ENCODE measurements at places on chromosomes 5 and 9. TPM values are rescaled to one million over a fixed set of nuclear protein-coding genes. Genes with fewer than 3 reads are reported as not detected.
A peak's percentile ranks its signal among the peaks of the same experiment; 100 is the strongest.

GRCh38 chr9:93820667-93821306, 134.4 kb downstream of the BARX1 start:
- DNase-seq: no peak

Gene CMYA5
- total RNA-seq: 0.06 TPM

DNA sequence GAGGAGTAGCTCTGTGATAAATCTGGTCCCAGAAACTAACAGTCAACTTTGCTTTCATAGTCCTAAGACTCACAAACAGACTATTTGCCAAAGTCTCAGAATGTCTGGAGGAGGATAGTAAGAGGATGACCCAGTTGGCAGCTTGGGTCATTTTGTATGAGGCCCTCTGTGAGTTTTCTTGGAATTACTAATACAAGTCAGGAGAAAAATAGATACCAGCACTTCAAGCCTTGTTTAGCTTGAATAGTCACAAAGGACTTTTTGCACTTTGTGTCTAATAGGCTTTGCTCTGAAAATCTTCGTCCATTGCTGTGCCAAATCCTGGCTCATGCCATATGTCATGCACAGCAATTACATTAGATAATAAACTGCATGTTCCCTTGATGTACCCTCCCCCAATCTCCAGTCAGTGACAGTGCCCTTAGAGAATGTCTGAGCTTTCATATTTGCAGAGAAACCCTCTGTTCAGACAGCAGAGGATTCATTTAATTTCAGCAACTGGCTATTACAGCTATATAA, 612.8 kb downstream of the CSNK1G3 start:
- DNase-seq: no peak

DNA sequence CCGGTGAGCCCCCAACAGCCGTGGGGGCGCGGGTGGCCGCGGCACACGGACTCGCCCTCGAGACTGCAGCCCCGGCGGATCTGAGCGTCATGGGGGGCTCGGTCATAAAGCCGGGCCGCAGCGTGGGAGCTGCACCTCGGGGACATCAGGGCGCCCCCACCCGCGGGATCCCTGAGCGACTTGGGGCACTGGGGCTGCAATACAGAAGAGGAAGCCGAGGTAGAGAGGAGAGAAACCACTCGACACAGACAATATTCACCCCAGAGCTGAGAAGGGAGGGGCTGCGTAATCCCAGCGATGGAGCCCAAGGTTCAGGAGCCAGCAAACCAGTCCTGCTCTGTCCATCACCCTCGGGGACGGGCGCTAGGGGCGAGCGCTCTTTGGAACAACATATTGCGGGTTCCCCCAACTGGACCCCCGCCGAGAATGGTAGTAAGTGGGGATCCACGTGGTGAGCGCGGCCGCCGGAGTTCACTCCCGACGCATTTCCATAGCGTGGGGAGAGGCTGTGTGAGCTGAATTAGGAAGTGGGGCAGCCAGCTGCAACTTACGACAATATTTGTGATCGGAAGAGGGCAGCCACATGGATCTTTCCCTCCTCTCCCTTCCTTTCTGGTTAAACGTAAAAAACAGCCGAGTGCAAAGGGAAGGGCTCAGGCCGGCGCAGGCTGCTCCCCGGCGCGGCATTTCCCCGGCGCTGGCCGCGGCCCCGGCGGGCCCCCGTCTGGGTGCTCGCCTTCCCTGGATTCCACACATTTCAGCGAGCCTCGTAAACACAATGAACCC, 9.9 kb downstream of the PTCH1 start:
- DNase-seq: no peak

Gene CTXN3
- total RNA-seq: not detected

Gene OMD
- total RNA-seq: not detected

GRCh38 chr5:90366948-90367347, 42.6 kb downstream of the CETN3 start:
- DNase-seq: no peak

- DNase-seq: no peak
Measured at GRCh38 chr5:44318883-44319282, 70.3 kb downstream of the FGF10 start.

DNA sequence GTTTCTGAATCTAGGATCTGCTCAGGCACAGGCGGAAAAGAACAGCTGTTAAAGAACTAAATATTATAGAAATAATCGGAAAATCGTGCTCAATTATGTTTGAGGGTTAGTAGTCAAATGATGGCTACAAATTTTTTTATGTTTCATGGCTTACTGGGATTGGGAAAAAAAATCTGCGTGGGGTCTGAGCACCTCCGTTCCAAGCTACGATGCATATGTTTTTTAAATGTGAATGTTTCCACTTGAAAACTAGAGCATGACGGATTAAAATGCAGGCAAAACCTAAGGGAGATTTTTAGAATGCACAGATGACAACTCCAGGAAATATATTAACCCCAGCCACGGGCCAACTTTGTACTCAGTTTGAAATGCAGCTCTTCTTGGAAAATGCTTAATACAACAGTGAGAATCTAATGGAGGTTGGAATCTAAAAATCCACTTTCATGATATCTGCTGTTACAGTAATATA, 5.3 kb downstream of the OTP start:
- no peak for DNase-seq

Gene MYOT
- total RNA-seq: not detected

DNA sequence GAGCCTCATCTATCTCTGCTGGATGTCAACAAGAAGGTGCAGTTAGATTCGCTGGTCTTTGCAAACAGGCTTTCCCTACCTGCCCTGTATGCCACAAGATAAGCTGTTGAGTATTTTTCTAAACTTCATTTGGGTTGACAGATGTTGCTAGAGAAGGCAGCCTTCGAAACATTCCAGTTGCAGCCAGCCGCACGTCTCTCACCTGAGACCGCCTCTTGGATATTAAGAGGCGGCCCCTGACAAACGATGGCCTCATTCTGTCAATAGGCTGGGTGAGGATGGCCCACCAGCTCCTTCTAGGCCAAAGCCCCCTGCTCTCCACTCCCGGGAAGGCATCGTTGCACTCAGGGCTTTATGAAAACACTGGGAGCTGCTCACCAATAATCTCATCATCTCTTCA, 181.6 kb downstream of the DAB2IP start:
- DNase-seq: no peak

Gene NPM1
- 685 TPM for total RNA-seq

Gene HBEGF
- 59.6 TPM for total RNA-seq

DNA sequence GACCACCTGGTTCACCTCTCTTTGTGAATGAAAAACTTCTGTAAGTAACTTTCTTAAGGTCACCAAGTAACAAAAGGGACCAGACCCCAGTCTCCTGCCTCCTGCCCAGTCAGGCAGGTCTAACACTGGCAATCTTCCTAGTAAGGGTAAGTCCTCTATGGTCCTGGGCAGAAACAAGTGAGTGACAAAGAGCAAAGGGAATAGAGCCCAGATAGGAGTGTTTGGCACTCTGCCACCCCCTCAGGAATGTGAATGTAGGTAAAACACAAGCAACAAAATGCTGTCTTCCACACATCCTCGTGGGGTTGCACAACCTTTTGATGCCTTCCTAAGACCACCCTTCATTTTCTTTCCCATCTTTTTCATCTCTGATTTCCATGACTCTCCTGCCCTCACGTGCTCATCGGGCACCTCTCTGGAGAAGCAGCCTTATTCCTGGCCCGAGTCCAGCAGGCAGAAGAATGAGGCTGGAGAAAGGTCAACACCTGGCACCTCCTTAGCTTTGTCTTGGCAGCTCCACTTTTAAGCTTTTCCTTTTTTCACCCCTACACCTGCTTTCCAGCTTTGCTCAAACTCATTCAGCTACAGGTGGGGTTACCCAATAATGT, 90.2 kb upstream of the LHFPL2 start:
- DNase-seq: no peak

Gene OR2K2
- not detected for total RNA-seq

DNA sequence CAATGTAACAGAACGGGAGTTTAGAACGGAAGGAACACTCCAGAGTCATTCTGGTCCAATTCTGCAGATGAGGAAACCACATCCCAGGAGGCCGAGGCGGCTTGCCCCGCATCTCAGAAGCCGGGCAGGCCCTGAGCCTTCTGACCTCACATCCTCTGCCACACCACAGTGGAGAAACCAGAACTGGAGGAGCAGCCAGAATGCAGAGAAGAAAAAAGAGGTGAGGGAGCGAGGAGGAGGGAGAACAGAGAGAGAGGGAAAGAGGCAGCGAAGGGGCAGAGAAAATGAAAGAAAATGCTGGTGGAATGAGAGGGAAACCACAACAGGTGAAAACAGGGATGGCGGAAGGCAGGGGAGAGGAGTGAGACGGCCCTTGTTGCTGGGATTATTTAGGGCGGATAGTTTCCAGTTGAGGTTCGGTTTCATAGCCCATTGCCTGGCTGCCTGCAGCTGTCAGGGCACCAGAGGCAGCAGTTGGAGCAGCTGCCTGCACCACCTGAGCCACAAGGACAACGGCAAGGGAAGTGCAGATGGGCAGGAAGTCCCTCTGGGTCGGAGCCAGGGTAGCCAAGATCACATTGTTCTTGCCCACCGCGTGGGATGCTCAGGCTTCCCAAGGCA, at the start of gene HMHB1:
Gene HMHB1, plus strand, starts transcription at position 77 of the 621 bp plus-strand sequence.
- no peak for DNase-seq

DNA sequence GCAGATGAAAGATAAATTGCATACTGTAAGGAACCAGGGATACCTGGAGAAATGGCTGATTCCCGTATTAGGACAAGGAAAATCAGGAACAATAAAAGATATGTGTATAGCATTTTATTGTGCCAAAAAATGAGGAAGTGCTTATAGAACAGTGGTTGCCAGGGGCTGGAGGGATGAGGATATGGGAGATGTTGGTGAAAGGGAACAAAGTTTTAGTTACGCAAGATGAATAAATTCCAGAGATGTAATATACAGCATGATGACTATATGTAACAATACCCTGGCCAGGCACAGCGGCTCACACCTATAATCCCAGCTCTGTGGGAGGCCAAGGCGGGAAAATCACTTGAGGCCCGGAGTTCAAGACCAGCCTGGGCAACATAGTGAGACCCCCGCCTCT, 101.8 kb downstream of the CDK5RAP2 start:
- DNase-seq: no peak

GRCh38 chr9:91334053-91334452, 27.7 kb downstream of the AUH start:
- DNase-seq: no peak

Gene TRIP13
- total RNA-seq: 15.8 TPM

GRCh38 chr5:130549884-130550561, 615.0 kb downstream of the HINT1 start:
- DNase-seq: peak; percentile 79

DNA sequence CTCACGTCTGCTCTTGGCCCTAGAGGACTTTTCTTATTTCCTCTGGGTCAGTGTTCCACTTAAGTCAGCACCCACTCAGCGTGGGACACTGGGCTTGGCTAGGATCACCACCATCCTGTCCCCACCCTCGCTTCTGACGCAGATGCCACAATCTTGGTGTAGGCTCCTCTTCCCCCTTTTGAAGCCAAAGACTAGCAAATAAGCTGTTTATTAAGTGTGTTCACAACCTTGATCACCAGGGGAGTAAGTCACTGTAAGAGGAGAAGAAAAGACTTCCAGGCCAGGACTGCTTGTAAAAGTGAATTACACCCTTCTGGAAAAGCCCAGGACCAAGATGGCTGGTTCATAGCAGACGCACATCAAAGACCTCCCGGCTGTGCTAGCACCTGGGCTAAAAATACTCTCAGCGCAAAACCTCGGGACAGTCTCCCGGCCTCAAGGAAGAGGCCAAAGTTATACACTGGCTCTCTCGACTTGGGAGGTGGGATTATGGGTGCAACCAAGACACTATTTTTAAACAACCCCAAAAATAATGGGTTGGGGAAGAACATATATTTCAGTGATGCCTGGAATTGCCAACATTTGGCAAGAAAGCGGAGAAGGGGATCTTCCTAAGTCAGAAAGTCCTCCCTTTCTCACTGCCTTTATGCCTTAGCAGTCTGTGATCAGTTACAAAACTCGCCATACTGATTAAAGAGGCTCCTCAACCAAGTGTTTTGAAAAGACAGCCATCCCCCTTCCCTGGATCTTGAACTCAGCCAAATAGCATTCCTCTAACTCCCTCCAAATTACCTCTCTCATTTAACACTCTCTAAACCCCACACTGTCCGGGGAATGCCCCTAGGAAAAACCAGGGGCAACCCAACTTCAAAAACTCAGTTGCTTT, 69.4 kb downstream of the RAPGEF1 start:
- no peak for DNase-seq

Gene SLC2A6
- total RNA-seq: 70.5 TPM

DNA sequence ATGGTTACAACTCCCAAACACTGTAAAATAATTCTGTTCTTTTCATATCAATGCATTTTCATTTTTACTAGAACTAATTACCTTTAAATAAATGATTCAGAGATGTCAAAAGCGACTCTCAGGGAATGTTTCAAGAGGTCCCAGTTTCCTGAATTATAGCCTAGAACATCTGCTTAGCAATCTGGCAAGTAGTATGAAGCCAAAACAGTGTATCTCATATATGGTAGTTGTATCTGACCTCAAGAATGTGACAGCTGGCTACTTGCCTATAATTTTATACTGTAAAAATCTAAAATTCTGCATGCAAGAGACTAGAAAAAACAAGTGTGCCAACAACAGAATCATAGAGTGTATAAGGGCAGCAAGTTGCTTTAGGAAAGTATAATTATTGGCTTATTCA, 187.7 kb upstream of the POU5F2 start:
- no peak for DNase-seq

GRCh38 chr9:73178044-73178443, 26.4 kb downstream of the ANXA1 start:
- no peak for DNase-seq

DNA sequence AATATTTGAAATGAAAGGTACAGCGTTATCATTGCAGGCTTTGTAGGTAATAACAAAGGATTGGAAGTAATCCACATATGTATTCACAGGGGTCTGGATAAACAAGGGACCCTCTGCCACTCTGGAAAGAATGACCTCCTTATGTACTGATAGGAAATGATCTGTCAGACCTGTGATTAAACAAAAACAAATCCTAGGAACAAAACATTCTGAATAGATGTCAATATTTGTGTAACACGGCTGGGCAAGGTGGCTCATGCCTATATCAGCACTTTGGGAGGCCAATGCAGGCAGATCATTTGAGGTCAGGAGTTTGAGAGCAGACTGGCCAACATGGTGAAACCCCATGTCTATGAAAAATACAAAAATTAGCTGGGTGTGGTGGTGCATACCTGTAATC, 42.3 kb downstream of the NSUN2 start:
- DNase-seq: no peak

Gene ARAP3
- 69.0 TPM for total RNA-seq

Gene ASTN2
- total RNA-seq: 7.6 TPM

GRCh38 chr9:7973123-7973522, 173.5 kb upstream of the DMAC1 start:
- no peak for DNase-seq

Gene INSL6
- total RNA-seq: not detected

Gene SELENOP
- 36.2 TPM for total RNA-seq

Gene ANKRD33B
- 6.1 TPM for total RNA-seq

Gene FOXD1
- 10.8 TPM for total RNA-seq

All from glomerular endothelial cell (primary cell).